ENCODE measurements at places on chromosomes 16 and 17.

DNA sequence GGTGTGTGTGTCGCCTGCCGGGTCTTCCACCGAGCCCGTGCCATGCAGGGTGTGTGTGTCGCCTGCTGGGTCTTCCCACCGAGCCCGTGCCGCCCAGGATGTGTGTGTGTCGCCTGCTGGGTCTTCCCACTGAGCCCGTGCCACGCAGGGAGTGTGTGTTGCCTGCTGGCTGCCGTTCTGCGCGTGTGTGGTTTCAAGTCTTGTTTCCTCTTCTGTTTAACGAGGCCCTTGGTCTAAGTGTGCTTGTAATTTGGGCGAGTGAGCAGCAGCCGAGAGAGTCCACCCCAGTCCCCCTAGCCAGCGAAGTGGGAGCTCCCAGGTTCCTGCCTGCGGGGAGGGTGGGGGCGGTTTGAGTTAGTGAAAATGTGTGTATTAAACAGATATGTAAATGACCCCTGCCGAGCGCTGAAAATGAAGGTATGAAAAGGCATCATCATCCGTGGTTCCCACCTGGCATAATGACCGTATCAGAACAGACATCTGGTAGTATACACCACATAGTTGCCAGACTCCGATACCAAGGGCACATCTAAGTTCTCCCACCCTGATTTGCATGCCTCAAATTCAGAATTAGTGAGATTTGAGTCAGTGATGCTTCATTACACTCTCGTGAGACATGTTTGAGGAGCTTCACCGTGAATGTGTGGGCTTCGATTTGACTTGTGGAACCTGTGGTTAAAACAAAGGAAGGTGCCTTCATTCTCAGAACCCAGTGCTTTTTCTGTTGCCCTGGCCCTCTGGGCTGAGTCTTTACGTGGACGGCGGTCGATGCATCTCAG lies 114.5 kb upstream of the CHMP6 start:
- DNase-seq: no peak

DNA sequence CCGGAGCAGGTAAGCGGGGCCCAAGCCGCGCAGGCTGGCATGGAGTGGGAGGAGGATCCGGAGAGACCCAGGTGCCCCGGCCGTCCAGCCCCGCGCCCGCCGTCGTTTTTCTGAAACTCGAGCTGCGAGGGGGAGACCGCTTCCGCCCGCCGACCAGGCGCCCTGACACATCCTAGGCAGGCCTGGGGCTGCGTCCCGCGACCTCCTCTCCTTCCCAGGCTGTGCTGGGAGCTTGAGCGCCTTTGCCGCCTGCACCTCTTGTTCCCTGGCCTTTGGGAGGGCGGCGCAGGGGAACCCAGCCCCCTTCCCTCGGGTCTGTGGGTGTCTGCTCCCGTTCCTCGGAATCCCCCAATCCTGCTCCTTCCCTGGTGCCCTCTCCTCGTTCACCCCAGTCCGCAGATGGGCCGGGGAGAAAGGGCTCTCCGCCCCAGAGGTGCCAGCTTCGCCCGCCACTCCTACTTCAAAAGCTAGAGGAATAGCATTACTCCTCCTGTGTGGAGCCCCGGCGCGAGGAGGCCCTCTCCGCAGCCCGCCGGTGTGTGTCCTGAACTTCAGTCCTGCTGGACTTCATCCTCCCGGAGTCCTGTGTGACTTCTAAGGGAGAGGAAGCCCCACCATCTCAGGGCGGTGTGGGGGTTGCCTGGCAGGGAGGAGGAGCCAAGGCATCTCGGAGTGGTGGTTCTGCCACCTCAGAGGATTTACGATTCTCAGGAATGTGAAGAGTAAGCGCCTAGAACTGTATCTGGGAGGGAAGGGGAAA lies 1.0 kb downstream of the NHERF1 start:
- DNase-seq: no peak

DNA sequence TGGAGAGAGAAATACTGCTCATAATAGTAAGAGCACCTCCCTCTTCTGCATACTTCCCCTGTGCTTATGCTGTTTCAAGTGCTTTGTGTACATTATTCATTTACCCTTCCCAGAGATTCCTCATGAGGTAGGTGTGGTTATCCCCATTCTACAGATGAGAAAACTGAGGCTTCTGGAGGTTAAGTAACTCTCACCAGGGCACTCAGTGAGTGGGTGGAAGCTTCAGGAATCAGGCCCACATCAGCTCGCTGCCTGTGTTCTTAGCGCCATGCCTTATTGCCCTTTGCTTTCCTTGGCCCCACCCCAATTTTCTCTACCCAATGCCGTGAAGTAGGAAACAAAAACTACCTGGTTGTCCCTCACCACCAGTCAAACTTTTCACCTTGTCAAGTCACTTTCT lies 18.1 kb upstream of the ITGB3 start:
- DNase-seq: no peak

DNA sequence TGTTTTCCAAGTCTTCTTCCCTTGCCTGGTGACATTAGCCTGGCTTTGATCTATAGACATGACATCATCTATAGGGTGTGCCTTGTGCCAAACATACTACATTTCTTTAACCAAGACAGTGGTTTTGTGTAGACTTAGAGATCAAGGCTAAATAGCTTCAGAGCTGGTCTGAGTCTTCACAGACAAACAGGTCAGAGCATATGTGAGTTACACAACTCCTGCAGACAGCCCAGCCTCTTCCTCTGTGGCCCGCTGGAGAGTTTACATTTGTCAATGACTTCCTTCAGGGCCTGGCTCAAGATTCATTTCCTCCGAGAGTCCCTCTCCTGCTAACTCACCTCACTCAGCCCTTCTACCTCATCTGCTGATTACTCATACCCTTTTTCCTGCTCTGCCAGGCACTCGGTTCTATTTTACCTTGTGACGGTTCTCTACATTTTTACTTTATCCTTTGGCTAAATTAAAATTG lies 73.1 kb upstream of the TANC2 start:
- DNase-seq: no peak

DNA sequence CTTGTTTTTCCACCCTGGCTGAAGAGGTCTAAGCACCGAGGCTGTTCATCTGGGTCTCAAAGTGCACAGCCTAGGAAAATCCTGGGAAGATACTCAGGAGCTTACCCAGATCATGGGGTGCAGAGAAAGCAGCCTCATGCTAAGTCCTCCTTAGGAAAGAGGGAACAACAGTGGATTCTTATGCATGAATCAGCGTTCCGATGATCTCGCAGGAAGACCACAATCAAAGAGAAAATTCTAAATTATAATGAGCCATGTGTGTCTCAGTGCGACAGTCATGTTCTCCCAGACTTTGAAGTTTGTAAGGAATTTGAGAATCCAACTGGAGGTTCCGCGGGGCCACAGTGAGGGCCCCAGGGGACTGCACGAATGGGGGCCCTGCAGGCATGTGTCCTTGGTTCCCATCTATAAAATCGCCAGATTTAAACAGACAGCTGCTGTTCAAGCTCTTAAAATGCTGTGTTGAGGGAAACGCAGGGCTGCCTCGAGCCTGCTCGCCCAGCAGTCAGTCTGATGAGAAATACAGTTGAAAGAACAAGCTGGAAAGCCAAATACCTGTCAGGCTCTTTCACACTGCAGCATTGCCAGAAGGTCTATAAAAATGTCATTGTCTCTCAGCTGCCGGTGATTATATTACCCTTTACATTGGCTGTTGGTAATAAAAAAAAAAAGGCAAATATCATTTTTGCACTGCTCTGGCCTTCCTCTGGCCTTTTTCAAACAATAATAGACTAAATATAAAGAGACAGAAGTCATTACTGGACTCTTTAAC lies 152.1 kb downstream of the PMP22 start:
- no peak for DNase-seq

DNA sequence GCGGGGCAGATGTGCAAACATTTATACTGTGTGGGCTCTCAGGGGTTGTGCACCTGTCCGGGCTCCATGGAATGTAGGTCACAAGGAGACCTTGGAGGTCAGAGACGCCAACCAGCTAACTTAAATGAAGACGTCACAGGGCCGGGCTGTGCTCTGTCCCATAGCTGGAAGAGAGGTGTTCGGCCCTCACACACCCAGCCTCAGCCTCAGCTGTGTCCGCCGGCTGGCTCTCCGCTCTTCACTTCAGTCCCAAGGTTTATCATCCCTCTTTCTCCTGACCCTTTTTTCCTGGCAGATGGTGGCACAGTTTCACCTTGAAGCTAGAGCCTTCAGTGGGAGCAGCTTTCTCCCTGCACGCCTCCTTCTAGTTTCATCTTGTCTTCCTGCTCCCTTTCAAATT lies 6.0 kb upstream of the RBFOX3 start:
- no peak for DNase-seq

DNA sequence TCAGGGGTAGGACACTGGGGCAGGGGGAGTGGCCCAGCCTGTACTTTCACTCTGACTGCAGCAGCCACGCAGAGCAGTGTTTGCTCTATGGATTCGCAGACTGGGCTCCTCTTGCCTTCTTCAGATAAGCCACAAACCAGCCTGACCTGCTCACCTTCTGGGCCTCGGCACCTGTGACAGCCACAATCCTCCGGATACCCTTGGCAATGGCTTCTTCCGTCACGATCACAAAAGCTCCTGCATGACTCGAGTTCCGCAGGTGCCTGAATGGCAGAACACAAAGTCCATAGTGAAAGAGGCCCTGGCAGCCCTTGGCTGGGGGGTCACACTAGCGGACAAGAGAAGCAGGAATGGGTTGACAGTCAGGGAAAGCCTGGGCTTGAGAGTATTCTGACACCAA lies 3.8 kb upstream of the EXOSC6 start:
- no peak for DNase-seq

DNA sequence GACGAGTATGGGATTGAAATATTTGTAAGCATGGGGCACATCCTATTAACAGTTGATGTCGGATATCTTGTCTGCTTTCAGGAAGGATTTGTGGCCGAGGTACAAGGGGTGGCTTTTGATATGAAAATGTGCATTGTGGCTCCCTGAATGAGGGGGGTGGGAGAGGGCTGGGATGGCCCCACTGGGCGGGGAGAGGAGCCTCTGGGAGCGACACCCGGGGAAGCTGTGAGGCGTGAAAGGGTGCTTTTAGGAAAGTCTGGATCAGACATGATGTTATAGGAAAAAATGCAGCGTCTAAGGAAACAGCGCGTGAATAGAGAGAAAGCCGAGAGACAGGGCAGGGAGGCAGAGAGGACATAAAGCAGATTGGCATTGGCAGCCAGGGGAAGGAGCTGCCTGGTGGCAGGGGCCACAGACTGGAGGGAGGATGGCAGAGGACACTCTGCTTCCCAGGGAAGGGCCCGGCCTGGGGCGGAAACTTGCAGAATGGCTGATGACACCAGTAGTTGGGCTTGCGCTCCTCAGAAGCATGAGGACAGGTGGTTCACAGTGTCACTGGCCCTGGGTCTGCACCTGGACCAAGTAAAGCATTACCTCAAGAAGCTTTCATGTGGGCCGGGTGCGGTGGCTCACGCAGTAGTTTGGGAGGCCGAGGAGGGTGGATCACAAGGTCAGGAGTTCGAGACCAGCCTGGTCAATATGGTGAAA lies 95.7 kb downstream of the NTN1 start:
- DNase-seq: no peak

DNA sequence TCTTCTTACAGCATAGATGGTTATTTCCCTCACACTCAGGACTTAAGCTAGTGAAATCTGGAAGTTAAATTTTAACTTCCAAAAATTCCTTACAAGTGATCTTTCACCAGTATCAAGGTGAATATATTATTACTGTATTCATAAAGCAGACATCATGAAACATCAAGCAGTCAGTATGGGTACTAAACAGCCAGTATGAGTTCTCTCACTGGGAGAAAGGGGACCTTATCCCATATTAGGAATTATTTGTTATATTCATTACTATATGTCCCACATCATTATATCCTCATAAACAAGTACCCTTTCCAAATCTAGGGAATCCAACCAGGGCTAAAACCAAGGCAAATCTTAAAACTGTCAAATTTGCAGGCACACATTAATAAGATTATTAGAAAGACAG lies 15.3 kb downstream of the NUFIP2 start:
- DNase-seq: no peak

- DNase-seq: no peak
Measured at GRCh38 chr17:53919356-53919755, 96.6 kb downstream of the KIF2B start.

DNA sequence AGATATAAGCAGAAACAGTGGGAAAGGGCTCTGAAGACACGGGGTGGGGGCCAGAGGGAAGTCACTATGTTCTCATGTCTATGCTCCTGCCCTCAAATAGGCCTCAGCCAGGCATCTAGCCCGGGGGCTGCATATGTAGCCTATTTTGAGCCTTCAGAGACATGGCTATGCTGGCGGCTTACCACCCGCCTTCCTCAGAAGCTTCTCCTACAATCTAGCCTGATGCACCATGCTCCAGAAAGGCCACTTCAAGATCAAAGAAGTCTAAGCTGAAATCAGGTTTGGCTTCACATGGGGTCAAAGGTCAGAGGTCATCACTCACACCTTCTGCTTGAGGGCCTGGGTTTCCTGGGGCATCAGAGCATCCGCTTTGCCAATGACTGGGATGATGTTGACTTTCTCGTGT lies 1.6 kb downstream of the SEPTIN1 start:
- DNase-seq: no peak

GRCh38 chr17:40822132-40822812 lies at the start of gene KRT10:
Gene KRT10, minus strand, starts transcription at chr17:40822614. Its CDS starts 29 bp downstream, at chr17:40822585.
- no peak for DNase-seq

DNA sequence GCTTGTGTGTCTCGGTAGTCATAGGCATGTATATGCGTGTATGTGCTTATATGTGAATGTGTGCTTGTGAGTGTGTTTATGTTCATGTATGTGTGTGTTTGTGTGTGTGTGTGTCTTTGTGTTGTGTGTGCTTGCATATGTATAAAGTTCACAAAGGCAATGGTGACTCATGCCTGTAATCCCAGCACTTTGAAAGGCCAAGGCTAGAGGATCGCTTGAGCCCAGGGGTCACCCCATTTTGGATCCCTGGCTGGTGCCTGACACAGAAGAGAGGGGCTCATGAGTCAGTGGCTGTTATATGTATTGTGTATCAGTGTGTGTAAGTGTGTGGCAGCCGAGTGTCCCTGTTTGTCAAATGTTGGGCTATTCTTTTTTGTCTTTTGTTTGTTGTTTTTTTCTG lies 69.3 kb downstream of the ABCC1 start:
- DNase-seq: no peak

GRCh38 chr17:72955391-72956140 lies 136.9 kb downstream of the SLC39A11 start:
- no peak for DNase-seq

DNA sequence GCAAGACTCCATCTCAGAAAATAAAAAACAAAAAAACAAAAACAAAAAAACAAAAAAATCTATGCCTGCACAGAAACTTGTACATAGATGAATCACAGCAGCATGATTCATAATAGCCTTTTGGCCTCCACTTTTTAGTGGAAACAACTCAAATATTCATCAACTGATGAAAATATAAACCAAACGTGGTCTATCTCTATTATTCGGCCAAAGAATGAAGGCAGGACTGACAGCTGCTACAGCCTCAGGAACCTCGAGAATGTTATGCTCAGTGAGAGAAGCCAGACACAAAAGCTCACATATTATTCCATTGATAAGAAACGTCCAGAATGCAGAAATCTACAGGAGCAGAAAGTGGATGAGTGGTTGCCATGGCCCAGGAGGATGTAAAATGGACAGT lies 19.8 kb downstream of the PPL start:
- no peak for DNase-seq

- DNase-seq: no peak
Measured at GRCh38 chr16:743794-744500, 3.1 kb upstream of the CIAO3 start.

All from effector CD8-positive, alpha-beta T cell (primary cell).